ENCODE measurements at places on chromosomes 3 and 15. TPM values are rescaled to one million over a fixed set of nuclear protein-coding genes. Genes with fewer than 3 reads are reported as not detected.

- peak; percentile 36 for DNase-seq
Measured at GRCh38 chr15:67003586-67003985, 61.8 kb upstream of the SMAD3 start.

DNA sequence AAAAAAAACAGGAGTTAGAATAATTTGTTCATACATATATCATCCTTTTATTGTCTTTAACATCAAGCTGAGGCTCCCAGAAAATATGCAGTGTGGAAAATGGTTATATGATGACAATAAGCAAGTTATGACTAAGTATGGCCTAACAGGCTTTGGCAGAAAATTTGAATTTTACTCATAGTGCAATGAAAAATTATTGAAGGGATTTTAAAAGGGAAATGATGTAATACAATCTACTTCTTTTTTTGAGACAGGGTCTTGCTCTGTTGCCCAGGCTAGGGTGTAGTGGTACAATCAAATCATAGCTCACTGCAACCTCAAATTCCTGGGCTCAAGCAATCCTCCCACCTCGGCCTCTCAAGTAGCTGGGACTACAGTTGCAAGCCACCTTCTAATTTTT lies 78.7 kb downstream of the FAIM start:
- no peak for DNase-seq

DNA sequence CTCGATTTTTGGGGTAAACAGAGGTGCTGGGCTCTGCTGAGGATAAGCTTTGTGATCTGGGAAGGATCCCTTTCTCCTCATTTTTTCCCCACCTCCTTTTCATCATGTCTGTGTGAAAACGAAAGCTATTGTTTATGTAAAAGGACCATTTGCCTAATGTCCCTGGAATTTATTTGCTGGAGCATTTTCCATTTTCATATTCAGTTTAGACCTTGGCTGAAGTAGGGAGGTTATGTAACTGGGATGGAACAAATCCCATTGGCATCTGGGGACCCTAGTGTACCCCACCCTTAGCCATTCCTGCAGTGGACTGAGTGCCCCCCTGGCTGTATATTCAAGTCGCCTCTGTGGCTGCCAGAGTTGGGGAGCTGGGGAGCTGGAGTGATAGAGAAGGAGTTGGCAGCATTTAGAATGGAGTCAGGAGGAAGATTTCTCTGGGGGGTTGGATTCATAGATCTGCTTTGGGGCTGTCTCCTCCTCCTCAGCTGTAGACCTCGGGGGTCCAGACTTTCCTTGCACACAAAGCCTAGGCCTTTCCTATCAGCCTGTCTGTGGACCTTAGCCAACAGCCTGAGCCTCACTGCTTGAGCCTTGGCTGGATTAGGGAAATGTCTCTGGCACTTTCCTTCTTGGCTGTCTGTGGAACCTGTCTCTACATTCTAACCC lies 270.4 kb upstream of the CTDSPL start:
- no peak for DNase-seq

GRCh38 chr3:17070161-17070959 lies 185.6 kb downstream of the PLCL2 start:
- DNase-seq, result peak; percentile 25

DNA sequence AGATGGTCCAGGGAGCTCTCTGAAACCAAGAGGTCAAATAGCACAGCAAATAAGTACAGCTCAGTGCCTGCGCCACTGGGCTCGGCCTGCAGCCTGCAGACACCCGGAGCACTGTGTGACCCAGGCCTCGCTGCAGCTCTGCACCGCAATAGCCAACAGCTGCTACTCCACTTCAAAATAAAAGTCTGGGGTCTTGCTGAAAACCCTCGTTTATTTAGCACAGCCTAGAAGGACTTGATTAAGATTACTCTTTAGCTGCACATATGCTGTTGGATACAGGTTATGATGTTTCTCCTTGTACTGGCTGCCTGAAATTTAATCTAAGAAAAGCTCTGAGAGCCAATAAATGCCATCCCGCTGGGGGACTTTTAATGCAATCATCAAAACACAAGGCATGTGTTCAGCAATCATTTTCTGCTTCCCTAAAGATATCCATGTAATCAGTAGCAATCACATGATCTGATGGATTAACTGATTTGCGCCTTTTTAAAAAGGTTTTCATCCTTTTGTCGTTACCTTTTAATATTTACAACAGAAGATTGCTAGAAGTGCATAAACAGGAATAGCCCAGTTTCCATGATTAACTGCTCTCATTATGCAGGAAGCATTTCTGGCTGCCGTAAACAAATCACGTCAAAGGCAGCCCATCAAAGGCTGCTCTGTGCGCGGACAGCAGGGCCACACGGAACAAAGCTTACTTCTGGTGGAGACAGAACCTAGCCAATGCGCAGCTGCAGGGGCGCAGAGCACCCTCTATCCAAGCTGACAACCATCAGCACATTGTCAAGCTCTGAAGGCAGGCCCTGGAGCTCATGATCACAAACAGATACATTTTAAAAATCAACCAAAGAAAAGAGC lies 58.8 kb downstream of the CLASP2 start:
- peak; percentile 71 for DNase-seq

The C3orf22 gene
- polyA plus RNA-seq, result not detected

The MED12L gene
- polyA plus RNA-seq, result 0.40 TPM

DNA sequence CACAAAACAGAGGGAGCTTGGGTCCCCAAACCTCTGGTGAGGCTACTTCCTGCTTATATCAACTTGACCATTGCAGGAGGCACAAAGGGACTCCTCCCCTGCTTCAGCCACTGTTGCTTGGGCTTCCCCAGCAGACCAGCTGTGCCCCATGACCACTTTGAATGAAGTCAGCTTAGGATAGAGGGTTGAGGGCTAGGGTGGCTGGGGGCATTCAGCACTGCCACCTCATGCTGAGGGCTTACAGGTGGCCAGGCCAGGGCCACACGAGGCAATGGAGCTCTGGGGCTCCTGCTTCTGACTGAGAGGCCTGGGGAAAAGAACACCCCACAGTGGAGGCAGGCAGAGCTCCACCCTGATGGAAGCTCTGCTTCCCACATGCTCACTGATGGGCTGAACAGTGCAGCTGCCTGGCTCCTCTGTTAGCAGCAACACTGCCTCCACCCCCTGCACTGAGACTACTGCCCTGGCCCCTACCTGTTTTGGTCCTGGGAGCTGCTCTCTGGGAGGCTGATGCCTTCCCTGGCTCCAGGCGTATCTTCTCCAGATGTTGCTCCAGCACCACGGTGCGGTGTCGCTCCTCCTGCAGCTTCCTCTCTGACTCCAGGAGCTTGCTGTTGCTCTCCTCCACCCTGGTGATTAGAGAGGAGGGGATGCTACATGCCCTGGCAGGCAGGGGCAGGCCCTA lies 10.2 kb upstream of the HHATL start:
- no peak for DNase-seq

The SLC22A13 gene
- 0.08 TPM for polyA plus RNA-seq

GRCh38 chr3:14811684-14812083 lies 7.1 kb upstream of the FGD5 start:
- no peak for DNase-seq

DNA sequence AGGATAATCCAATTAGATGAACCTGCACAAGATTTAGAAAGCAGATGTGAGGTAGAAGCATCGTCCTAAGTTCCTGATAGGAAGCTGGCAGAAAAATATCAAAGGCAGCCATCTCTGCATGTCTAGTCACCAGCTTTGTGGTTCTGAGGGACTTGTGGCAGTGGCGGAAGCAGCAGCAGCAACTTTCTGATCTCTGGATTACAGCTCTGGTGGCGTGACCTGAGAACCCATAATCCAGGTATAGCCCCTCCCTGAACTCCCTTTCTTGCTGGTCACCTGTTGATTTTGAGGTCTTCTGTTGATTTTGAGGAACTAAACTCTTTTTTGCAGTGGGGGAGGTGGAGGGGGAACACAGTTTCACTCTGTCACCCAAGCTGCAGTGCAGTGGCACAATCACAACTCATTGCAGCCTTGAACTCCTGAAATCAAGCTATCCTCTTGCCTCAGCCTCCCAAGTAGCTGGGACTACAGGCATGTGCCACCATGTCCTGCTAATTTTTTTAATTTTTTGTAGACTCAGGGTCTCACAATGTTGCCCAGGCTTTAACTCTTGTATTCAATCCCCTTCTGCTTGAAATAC lies 7.9 kb downstream of the FSIP1 start:
- no peak for DNase-seq

- no peak for DNase-seq
Measured at GRCh38 chr3:143617050-143617449, 231.2 kb downstream of the SLC9A9 start.

DNA sequence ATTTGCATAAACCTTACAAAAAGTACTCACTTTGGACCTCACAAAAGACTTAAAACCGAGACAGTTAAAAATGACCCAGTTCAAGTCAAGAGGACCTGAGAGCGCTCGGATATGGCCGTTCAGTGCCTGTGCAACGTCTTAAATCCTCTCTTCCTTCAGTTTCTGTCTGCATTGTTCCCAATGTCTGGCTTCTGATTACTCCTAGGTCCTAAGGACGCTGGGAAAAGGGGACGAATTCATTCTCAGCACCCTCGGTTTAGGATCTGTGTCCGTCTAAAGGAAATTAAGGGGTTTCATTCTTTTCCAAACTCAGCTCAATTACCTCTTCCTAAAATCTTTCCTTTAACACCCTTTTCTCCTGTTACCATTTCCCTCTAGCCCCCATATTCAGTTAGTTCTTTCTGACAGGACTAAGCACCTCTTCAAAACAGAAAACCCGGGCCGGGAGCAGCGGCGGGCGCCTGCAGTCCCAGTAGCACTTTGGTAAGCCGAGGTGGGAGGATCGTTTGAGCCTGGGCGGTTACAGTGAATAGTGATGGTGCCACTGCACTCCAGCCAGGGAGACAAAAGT lies 970 bp downstream of the DPPA4 start:
- no peak for DNase-seq

The DAZL gene
- polyA plus RNA-seq, result not detected

The RTP1 gene
- not detected for polyA plus RNA-seq

- no peak for DNase-seq
Measured at GRCh38 chr3:60009931-60010478, 960.2 kb upstream of the CFAP20DC start.

DNA sequence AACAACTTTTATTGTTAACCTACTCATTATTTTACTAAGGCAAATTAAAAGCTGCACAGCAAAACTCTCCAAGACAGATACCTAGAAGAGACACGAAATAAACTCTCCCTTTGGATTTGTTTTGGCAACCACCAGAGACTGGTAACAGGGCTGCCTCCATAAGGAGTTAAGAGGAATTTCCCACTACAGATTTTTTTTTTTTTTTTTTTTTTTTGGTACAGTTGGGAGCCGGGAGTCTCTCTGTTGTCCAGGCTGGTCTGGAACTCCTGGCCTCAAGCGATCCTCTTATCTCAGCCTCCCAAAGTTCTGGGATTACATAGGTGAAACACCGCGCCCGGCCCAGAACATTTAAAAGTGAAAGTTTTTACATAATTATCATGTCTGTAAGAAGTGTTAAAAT lies 73.6 kb upstream of the VGLL4 start:
- no peak for DNase-seq

- no peak for DNase-seq
Measured at GRCh38 chr3:39275963-39276593, 3.8 kb downstream of the CX3CR1 start.

DNA sequence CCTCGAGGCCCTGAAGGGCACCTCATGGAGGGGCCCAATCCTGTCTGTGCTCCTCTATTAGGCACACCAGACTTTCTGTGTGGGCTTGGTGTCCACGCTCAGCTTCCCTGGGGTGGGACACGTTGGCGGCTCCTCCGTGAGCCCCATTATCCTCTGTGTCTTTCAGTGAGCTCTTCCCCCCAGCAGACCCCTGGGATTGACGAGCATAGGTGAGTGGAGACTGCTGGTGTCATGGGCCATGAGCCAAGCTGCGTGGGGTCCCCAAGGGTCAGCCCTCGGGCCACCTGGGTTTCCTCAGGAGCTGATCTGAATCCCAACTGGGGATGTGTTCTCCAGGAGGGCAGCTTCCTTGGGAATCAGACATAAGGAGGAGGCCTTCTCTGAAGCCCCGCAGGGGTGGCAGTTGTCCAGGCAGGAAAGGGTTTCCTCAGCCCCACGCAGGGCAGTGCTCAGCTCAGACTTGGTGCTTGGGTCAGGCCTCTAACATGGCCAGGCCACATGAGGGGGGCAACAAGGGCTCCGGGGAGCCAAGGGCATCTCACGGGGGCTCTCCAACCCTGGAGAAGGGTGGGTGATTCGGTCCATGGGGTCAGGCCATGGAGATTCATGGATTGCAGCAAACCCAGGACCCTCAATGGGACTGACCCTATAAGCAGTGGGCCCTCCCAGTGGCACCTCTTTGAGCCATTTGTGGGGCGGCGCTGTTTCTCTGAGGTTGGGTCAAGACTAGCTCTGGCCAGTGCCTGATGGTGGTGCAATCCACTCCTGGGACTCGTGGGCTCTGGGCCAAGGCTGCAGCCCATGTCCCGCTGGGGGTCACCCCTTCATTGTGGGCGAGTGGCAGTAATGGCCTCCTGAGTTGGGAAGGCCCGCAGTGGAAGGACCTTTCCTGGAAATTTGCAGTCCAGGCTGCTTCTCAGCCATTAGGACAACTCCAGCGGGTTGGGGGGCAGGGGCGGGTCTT lies 222.5 kb downstream of the SNRPN start:
- DNase-seq, result no peak

- no peak for DNase-seq
Measured at GRCh38 chr3:54283470-54283869, 161.1 kb downstream of the CACNA2D3 start.

- DNase-seq, result no peak
Measured at GRCh38 chr3:159185443-159186050, 383.7 kb downstream of the MFSD1 start.

DNA sequence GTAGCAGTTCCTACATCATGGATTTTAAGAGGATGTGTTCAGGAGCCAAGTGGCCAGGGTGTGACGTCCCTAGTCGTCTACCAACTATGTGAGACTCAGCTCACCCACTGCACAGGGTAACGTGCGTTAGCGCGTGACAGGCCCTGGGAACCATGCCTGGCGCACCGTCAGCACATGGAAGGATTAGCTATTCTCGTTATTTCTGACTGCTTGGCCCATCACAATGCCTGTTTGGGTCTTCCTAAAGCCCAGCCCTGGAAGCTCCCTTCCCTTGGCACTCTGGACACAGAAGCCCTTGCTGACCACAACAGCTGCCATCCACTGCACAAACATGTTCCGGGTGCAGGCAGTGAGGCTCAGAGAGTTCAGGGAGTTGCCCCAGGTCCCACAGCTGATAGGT lies 91.0 kb upstream of the RPL32 start:
- no peak for DNase-seq

The ZIC1 gene
- polyA plus RNA-seq, result not detected

DNA sequence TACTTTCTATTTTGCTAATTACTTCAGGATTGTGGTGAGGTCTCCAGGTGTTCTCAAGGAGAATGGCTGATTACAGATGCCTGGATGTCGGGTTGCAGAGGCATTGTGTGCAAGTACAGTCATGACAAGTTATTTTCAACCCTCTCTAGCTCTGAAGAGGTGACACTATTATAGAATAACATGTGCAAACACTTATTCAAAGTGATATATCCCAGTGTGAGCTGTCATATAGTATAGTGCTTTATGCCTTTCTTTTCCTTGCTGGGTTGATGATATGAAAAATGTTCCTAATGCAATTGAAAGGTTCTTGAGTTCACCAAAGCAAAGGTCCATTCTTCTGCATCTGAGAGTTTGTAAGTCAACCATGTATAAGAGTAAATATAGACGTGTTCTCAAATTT lies 167.2 kb downstream of the SPATA16 start:
- no peak for DNase-seq
